HFFc6 (cell line): ENCODE measurements at places on chromosomes 1 and 21. TPM values are rescaled to one million over a fixed set of nuclear protein-coding genes. Genes with fewer than 3 reads are reported as not detected.

The UBE2U gene
- not detected in 3 replicates for total RNA-seq

The CSDE1 gene
- total RNA-seq = 515 to 527 TPM (median 519 TPM) in 3 replicates

The KCNN3 gene
- not detected in 3 replicates for total RNA-seq

The FCER1G gene
- total RNA-seq = 0.53 to 0.65 TPM in 2 of 3 replicates, not detected in the other

The KRTAP13-2 gene
- not detected in 3 replicates for total RNA-seq

The SFN gene
- 0.19 to 0.27 TPM (median 0.24 TPM) in 3 replicates for total RNA-seq
